ENCODE measurements at places on chromosomes 11 and 22. TPM values are rescaled to one million over a fixed set of nuclear protein-coding genes. Genes with fewer than 3 reads are reported as not detected.

Gene RBMXL2
- polyA plus RNA-seq, result not detected

Gene FOXRED2
- polyA plus RNA-seq, result 27.7 TPM

Gene KRTAP5-11
- 0.29 TPM for polyA plus RNA-seq

Gene MGAT3
- polyA plus RNA-seq, result 22.4 TPM

Gene OR52H1
- polyA plus RNA-seq, result not detected

Gene SLC22A25
- 0.23 TPM for polyA plus RNA-seq
